Progenitor cell of endocrine pancreas (in vitro differentiated cells): ENCODE measurements at places on chromosomes 2 and 18. TPM values are rescaled to one million over a fixed set of nuclear protein-coding genes. Genes with fewer than 3 reads are reported as not detected.

DNA sequence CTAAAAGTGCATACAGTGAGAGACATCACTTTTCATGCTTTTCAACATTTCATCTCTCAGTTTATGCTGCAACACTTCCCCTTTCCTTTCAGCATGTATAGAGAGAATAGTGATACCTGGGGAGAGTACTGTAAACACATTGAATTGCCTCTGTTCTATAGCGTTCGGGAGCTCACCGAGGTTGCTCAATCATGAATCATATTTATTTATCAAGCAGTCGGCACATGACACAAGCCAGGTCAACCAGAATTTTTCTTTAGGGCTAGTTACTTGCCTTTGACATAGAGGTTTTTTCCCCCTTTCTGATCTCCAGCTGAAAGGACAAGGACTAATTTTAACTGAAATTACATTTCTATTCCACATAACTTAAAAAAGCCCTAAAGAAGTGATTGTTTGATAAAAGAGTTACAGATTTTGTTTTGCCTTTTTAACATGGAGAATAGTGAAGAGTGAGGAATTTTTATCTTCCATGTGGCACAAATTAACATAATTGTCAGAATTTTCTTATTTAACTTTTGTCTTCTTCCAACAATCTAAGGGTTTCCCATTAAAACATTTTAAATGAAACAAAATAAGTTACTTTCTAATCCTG, 690.9 kb upstream of the TMEFF2 start:
- DNase-seq = no peak
- no peak overlapping the region for H3K4me3 ChIP-seq
- H3K4me1 ChIP-seq = peaks cover 15% of the 10 kb centered on the region
- no peaks in the 10 kb centered on the region for H3K36me3 ChIP-seq
- H3K27me3 ChIP-seq = no peaks in the 10 kb centered on the region
- no peak overlapping the region for H3K27ac ChIP-seq

The EIF5B gene
- 40.1 and 41.9 TPM in 2 replicates for total RNA-seq

GRCh38 chr2:100013892-100014677, 128.3 kb downstream of the AFF3 start:
- DNase-seq = no peak
- no peaks in the 10 kb centered on the region for H3K36me3 ChIP-seq
- H3K27me3 ChIP-seq = peaks cover 26% of the 10 kb centered on the region
- no peak overlapping the region for H3K4me3 ChIP-seq
- H3K4me1 ChIP-seq = no peaks in the 10 kb centered on the region

The IMPA2 gene
- 53.4 and 58.8 TPM in 2 replicates for total RNA-seq

DNA sequence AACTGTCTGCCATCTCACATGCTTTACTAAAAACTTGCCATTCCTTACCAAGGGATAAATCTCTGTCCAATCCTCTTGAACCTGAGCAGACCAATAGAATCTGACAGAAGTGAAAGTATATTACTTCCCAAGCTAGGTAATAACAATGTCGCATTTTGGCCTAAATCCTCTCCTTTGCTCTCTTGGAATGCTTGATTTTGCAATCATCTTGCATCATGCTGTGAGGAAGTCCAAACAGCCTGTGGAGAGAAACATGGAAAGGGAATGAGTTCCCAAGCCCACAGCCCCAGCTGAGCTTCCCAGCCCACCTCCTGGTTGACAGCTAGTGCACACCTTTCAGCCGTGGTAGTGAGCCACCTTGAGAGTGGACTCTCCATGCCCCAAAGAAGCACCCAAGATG, 540.6 kb downstream of the STK39 start:
- DNase-seq = no peak

GRCh38 chr18:2898186-2898640, 51.4 kb downstream of the EMILIN2 start:
- DNase-seq = no peak
- no peak overlapping the region for H3K27ac ChIP-seq
- H3K27me3 ChIP-seq = no peaks in the 10 kb centered on the region

The CNDP1 gene
- total RNA-seq = 0.29 and 0.38 TPM in 2 replicates

GRCh38 chr2:26576565-26577441, 64.4 kb downstream of the CIB4 start:
- no peak overlapping the region for H3K4me3 ChIP-seq
- H3K4me1 ChIP-seq = no peaks in the 10 kb centered on the region
- H3K36me3 ChIP-seq = no peaks in the 10 kb centered on the region
- no peak for DNase-seq
- H3K27me3 ChIP-seq = peaks cover 62% of the 10 kb centered on the region
- no peak overlapping the region for H3K27ac ChIP-seq

The MLPH gene
- total RNA-seq = 1.2 and 1.6 TPM in 2 replicates

GRCh38 chr2:161147856-161148255, 12.4 kb upstream of the TANK start:
- peaks cover 7% of the 10 kb centered on the region for H3K36me3 ChIP-seq
- H3K27ac ChIP-seq = no peak overlapping the region
- no peak for DNase-seq
- no peaks in the 10 kb centered on the region for H3K4me1 ChIP-seq
- no peak overlapping the region for H3K4me3 ChIP-seq

GRCh38 chr2:73776869-73777519, 2.9 kb downstream of the DUSP11 start:
- no peak for DNase-seq
- no peak overlapping the region for H3K27ac ChIP-seq

The LYPD1 gene
- total RNA-seq = 7.1 and 13.8 TPM in 2 replicates

DNA sequence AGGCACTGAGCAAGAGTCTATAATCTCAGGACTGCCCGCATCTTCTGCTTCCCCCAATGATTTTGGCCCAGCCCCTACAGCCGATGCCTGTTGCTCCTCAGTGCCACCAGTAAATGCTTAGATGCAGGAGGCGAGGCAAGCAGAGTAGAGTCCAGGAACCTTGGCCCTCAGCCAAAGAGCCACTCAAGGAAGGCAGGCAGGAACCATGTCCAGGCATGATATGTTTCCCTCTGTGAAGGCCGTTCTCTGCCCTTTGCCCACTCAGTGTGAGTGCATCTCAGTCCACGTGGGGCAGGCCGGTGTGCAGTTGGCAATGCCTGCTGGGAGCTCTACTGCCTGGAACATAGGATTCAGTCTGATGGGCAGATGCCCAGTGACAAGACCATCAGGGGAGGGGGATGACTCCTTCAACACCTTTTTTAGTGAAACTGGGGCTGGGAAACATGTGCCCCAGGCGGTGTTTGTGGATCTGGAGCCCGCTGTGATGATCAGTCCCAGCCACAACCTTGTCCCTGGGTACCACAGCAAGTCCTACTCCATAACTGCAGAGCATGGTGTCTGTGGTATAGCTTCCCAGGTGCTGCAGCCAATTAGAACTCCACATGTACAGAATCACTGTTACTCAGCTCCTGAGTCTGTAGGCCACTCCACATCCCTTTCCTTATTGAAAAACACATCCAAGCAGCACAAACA, 9.7 kb upstream of the DNAJB2 start:
- DNase-seq = no peak
- no peaks in the 10 kb centered on the region for H3K36me3 ChIP-seq

- no peaks in the 10 kb centered on the region for H3K27me3 ChIP-seq
- DNase-seq = no peak
- peaks cover 21% of the 10 kb centered on the region for H3K4me1 ChIP-seq
- H3K36me3 ChIP-seq = peaks cover 2% of the 10 kb centered on the region
- peak overlapping the region; percentile 27 for H3K27ac ChIP-seq
Observed at GRCh38 chr18:58201733-58202730, 158.0 kb downstream of the NEDD4L start.

The GRB14 gene
- total RNA-seq = 45.1 and 46.3 TPM in 2 replicates

The CAD gene
- total RNA-seq = 59.3 and 59.7 TPM in 2 replicates

The POTEJ gene
- total RNA-seq = 0.19 and 0.24 TPM in 2 replicates

DNA sequence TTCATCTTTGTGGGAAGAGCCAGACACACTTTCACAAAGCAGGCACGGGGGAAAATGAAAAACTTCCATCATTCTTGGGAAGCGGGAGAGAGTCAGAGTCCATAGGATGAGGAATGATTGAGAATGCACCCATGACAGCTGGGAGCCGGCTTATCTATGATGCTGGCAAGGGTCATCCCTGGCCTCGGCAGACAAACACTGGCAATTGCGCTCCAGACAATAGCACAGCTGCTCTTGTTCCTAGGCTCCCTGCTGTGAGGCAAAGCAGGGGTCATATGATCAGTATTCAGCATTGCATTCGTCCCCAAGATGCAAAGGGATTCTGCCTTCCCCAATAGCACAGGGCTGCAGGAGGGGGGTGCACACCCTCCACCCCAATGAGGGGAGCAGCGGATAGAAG, 33.0 kb downstream of the CYRIA start:
- no peak for DNase-seq
- H3K27ac ChIP-seq = no peak overlapping the region
- peaks cover 23% of the 10 kb centered on the region for H3K27me3 ChIP-seq

- no peaks in the 10 kb centered on the region for H3K36me3 ChIP-seq
- DNase-seq = no peak
- no peaks in the 10 kb centered on the region for H3K27me3 ChIP-seq
- H3K4me3 ChIP-seq = no peak overlapping the region
Observed at GRCh38 chr18:35998967-35999366, 26.5 kb downstream of the RMP24 start.

The KRCC1 gene
- 16.2 and 16.7 TPM in 2 replicates for total RNA-seq

DNA sequence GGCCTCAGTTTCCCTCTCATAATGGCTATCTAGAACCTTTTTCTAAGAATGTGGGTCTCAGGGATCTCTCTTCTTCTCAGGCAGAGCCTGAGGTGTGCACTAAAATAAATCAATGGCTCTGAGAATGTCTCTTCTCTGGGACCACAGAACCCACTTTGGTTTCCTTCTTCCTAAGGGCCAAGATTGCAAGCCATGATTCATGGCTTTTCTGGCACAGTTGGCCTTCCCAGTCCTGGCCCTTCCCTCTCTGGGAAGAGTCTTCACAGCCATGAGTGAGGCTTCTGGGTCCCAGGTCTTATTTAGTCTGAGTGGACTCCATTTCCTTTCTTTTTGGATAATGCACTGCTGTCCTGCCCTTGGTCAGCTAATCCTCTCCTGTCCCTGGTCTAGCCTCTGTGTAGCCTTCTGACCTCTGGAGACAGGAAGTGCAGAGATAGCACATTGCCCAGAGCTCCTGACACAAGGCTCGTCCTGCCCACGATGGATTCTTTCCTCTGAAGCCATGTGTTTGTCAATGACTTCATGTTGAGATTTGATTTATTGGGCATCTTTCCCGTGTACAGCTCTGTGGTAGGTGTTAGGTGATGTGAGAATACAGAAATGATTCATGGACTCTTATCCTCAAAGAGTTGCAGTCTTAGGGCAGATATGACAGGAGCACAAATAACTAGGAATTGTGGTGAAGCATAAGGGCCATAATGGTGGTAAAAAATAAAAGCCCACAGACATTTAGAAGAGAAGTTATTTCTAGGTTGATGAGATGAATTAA, 245.0 kb downstream of the CLIP4 start:
- no peaks in the 10 kb centered on the region for H3K36me3 ChIP-seq
- no peak for DNase-seq
- peaks cover 15% of the 10 kb centered on the region for H3K27me3 ChIP-seq
- H3K27ac ChIP-seq = no peak overlapping the region
- H3K4me3 ChIP-seq = no peak overlapping the region

The CD207 gene
- not detected in 2 replicates for total RNA-seq

DNA sequence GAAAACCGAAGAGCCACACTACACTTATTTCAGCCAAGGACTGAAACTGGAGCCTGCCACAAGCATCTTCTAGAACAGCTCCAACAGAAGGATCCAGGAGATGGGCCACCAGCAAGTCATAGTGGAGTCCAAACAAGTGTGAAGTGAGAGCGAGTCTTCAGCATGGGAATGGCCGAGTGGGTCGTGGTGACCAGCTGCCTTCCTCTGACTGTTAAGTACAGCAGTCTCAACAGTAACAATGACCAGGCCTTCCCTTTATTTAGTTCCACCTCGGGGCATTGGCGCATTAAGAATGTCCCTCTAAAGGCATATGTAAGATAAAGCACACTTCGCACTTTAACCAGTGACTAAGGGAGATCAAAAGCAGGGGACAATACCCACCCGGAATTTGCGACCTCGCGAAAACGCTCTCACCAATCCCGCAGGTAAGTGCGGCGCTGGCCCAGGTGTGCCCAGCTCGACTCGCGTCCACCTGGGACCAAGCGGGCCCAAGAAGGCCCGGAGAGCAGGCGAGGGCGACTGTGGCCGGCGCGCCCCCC, 1.1 kb downstream of the L3MBTL4 start:
- no peak overlapping the region for H3K27ac ChIP-seq
- H3K36me3 ChIP-seq = no peaks in the 10 kb centered on the region
- peaks cover 5% of the 10 kb centered on the region for H3K4me1 ChIP-seq
- H3K27me3 ChIP-seq = peaks cover 36% of the 10 kb centered on the region
- peak overlapping the region; percentile 75 for H3K4me3 ChIP-seq

DNA sequence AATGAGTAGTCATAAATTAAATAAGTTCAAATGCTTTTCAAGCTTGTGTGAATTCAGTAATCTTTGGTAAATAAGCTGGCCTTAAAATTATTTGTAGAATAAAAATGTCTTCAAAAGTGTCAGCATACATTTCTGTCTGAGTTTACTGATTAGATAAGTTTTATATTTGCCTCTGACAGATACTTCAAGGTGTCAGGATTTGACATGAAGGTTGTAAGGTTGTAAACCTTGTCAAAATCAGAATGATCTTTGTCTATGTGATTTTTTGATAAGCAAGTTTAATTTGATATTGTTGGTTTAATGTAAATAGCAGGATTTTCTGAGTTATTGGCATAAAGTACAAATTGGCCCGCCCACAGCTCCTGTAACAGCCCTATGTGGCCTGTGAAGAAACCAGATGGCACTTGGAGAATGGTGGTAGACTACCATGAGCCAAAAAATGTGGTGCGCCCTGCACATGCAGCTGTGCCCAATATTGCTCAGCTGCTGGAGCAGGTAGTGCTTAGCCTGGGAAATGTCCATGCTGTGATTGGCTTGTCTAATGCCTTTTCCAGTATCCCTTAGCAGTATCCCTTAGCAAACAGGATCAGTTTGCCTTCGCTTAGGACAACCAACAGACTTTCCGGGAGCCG, 188.0 kb upstream of the SPHKAP start:
- peaks cover 2% of the 10 kb centered on the region for H3K4me1 ChIP-seq
- no peak overlapping the region for H3K27ac ChIP-seq
- no peak overlapping the region for H3K4me3 ChIP-seq

DNA sequence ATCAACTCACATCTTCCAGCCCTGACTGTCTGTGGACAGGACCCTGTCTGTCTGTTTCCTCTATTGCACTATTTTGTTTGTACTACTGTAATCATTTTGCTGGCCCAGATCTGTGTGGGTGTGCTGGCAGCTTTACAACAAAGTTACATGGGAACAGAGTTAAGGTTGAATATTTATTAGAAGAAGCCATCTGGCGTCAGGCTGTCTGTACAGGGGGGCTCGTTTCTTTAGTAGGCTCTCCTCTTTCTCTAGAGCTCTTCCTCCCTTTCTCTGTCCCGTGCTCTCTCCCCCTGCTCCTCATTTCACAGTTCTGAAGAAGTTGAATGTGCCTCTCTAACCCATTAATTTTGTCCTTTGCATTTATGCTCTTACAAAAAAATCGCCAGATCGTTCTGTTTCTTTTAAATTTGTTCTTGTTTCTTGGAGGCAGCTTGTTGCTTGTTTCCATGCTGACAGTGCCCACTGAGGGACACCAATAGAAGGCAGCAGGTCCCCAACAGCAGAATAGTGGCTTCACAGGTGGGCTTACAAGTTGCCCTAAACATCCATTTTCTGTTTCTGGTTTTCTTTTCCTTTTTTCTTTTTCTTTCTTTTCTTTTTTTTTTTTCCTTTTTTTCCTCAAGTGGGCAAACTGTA, 315.2 kb upstream of the ZEB2 start:
- H3K4me1 ChIP-seq = no peaks in the 10 kb centered on the region
- no peak overlapping the region for H3K4me3 ChIP-seq
- no peaks in the 10 kb centered on the region for H3K27me3 ChIP-seq
- DNase-seq = no peak
- no peaks in the 10 kb centered on the region for H3K36me3 ChIP-seq
